Mucosa of descending colon (tissue), 3 donors: ENCODE measurements at places on chromosomes 5 and 9. TPM values are rescaled to one million over a fixed set of nuclear protein-coding genes. Genes with fewer than 3 reads are reported as not detected.
A peak's percentile ranks its signal among the peaks of the same experiment; 100 is the strongest.

- DNase-seq = no peak
Observed at GRCh38 chr5:180376511-180376910, 23.4 kb upstream of the GFPT2 start.

Gene IL9
- total RNA-seq = not detected

Gene ELP1
- total RNA-seq = 16.7 TPM

Gene CNOT8
- total RNA-seq = 60.3 TPM

Gene TXNDC8
- total RNA-seq = not detected

Gene TRPM3
- total RNA-seq = 0.51 TPM

GRCh38 chr9:135796784-135797485 is 95.0 kb downstream of the KCNT1 start:
- no peak for DNase-seq

- no peak for DNase-seq
Observed at GRCh38 chr5:154529282-154529681, 51.3 kb upstream of the HAND1 start.

GRCh38 chr9:29339387-29339786 is 1766.1 kb upstream of the C9orf72 start:
- no peak for DNase-seq

DNA sequence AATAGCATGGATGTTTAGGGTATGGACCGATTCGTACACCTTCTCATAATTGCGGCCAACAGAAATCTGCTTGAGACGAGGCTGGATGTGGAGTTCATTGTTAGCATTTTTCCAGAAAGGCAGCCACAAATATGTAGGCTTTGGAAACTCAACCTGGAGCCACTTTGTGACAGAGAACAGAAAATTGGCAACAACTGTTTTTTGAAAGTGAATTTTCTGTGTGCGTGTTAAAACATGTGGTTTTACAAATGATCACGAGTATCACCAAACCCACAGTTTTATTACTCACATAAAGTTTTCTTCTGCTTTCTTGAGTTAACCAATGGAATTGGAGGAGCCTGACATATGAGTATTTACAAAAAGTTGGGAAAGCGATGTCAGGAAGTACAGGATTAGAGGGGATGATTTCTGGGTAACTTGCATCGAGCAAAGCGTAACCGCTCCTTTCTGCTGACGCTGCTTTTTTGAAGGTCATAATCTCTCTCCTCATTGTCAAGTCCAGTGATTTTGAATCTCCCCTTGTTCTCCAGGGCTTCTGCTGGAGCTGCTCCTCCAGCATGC is 138.5 kb upstream of the TAF11L2 start:
- DNase-seq = no peak

DNA sequence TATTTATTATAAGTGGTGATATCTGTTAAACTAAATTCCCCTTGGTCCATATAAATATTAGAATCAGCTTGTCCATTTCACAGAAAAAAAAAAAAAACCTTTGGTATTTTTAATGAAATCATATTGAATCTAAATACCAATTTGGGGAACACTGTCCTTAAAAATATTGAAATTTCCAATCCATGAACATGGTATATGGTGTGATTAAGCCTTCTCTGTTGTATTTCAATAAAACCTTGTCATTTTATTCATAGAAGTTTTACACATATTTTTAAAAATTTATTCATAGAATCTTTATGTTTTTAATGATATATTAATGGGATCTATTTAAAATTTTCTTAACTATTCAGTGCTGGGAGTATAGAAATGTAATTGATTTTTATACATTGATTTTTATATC is 135.3 kb downstream of the CEP120 start:
- DNase-seq = no peak

Gene CARD9
- total RNA-seq = 2.2 TPM

GRCh38 chr9:95778957-95779356 is 96.5 kb upstream of the ERCC6L2 start:
- peak; percentile 42 for DNase-seq

DNA sequence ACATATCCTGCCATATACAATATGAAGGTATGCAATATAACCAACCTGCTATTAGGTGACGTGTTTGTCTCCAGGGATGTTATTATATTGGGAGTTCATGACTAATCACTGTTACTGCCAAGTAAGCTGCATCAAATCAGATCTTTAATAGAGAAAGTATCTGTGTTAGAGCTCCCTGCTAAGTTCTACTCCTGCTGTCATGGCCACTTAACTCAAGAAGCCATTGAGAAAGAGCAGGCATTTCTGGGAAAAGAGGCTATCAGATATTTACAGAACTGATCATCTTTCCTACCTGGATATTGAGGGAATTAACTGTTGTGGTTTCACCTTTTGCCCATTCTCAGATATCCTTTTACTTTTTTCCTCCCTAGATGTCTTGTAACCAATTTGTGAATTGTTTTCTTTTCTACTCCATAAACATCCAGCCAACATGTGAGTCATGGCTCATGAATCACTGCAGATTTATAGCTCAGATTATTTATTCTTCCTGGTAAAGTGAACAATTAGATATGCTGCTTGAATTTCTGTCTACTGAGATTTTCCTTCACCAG is 634.8 kb upstream of the FAM174A start:
- no peak for DNase-seq

DNA sequence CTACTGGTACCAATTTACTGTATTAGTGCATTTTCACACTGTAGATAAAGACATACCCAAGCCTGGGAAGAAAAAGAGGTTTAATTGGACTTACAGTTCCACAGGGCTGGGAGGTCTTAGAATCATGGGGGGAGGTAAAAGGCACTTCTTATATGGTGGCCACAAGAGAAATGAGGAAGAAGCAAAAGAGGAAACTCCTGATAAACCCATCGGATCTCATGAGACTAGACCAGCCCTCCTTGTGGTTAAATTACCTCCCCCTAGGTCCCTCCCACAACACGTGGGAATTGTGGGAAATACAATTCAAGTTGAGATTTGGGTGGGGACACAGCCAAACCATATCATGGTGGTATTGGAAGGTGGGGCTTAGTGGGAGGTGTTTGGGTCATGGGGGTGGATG is 56.5 kb upstream of the SPDL1 start:
- no peak for DNase-seq

Gene SLC34A3
- total RNA-seq = not detected

DNA sequence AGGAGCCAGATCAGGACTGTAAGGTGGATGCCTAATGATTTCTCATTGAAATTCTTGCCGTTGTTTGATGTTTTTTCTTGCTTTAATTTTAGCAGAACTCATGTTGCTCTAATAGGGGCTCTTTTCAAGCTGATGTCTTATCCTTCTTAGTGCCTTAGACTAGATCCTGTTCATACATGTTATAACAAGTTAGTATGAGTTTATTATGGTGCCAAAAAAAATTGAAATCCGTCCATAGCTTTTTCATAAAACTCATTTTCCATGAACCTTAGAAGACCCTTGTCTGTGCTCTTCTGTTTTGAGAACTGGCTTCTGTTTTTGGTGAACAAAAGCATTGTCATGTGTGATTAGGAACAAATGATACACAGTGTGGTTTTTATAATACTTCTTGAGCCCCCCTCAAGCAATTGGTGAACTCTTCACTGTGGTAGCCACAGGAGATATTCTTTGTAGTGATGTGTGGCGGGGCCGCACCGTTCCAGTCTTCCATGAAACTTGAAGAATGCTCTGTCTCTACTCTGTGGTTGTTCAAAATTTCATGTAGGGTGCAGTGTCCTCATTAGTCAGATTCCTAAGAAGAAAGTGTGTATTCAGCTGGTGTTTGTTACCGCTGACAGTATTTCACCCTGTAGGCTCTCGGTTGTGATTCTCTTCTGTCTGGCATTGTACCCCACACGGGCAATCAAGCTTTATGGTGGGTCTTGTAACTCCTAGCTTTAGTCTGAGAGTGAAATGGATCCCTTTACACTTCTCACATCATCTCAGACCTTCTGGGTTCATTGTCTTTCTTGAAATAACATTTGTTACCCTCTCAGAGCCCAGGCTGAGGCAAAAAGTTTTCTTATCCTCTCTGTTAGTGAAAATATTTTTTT is 10.7 kb downstream of the OTULIN start:
- DNase-seq = no peak

DNA sequence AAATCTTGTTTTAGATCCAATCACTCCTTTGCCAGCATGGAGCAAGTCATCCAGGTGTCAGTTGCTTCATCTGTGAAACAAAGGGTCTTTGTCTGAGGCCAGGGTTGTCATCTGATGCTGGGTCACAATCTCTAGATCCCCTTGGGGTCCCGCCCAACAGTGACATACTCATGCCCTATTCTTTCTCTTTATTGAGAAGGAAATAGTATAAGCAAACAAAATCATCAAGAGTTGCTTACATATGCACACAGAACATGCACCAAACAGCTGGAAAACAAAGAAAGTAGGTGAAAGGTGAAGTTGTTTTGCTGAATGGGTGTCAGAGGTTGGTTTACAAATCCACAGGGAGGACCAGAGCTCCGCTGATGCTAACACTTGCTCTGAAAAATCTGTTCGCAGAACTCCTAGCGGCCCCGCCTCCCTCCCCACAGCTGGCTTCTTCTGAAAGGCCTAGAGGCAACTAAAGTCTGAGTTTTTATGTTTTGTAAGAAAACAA is 106.1 kb upstream of the SLC44A1 start:
- DNase-seq = no peak

DNA sequence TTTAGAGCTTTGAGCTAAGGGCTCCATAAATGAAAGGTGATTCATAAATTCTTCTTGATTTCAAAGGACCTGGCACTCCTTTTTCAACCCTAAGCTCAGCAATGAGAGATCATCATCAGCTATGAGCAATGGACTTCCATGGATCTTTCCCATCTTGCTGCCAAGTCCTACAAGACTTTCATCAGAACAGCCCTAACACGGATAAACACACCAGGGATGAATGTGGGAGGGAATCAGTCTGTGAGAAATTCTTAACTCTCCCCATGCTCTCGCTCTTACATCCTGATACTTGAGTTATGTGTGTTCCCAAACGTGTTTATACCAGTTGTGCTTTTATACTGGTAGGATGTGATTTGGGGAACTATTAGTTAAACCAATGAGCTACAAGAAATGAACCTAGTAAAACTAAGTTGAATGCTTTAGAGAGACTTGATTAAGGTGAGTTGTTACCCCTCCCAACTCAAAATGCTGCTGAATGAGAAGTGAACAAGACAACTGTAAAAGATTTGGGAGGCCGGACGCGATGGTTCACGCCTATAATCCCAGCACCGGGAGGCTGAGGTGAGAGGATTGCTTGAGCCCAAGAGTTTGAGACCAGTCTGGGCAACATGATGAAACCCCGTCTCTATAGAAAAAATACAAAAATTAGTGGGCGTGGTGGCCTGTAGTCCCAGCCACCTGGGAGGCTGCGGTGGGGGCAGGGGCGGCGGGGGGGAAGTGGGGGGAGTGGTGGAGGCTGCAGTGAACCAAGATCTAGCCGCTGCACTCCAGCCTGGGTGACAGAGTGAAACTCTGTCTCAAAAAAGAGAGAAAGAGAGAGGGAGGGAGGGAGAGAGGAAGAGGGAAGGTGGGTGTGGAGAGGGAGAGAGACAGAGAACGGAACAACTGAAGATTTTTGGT is 5.2 kb upstream of the RPL26L1 start:
- DNase-seq = no peak

Gene NR6A1
- 8.4 TPM for total RNA-seq

DNA sequence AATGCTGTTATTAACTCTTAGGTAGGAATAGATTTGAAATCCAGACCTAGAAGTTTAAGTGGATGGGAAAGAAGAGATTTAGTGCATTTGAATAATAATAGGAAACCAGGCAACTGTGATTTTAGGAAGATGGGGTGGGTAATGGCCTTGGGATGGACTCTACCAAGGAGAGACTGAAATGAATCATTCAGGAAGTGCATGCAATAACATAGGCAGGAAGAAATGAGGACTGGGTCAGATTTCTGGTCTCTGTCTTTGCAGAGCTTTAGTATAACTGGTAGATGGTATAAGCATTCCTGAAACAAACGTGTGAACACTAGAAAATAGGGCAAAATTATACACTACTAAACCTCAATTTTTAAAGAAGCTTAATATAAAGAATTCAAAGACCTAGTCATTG is 274.4 kb upstream of the CLINT1 start:
- no peak for DNase-seq

DNA sequence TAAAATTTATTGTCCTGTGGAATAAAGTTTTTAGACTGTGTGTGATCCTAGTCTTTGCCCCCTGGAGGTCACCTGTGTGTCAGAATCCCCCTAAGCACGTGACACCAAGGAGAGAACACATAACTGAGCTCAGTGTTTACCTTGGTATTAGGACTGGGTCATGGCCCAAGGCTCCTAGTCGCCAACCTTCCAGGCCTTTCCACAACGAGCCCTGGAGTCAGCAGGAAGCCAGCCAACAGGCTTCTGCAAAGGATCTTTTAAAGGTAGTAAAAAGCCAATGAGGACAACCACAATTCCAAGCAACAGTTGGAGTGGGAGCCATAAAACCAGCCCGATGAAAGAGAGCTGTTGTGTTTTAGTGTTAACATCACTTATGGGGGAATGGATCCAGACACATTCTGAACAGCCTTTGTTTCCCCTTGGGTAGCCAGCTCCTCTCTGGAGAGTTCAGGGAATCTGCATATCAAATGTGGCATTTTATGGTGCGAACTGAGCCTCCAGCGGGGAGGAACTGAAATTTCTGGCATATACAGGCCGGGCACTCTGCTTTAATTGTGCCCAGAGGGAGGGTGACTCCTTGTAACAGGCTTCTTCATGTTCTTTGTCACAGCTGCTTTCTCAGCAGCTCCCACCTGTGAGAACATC is 239.9 kb downstream of the FSTL4 start:
- DNase-seq = no peak

Gene PKD2L2
- total RNA-seq = not detected

DNA sequence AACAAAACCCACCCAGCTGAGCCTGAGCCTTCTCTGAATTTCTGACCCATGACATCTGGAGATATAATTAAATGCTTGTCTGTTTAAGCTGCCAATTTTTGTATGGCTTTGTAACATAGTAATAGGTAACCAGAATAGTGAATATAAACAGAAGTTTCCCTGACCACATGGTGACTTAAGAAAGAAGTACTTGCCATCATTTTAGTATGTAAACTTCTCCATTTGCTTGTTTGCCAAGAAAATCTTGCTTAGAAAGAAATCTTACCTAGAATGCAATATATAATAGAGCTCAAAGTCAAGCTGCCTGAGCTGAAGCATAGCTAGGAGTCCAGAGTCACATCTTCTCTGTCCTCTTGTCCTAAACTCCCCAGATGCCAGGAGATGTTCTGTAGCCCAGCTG is 117.0 kb downstream of the PCSK1 start:
- DNase-seq = no peak

Gene CDC20B
- not detected for total RNA-seq

- DNase-seq = no peak
Observed at GRCh38 chr5:168467755-168468330, 18.4 kb upstream of the RARS1 start.

DNA sequence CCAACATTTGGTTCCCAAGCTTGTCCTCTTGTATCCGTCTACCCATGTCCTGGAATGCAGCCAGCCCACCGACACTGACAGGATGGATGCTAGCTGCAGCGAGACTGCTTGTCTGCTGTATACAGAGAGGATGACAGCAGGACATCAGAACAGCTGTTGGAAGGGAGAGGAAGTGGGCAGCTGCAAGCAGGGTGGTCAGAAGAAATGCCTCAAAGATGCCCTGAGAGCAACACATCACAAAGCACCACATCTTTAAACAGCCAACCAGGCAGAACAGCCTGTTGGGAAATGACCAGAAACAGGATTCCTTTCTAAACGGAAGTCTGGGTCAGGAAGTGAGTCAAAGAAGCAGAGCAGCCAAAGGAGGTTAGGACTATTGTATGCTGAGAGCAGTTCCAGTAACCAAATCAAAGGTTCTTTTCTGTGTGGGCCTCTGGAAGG is 219.1 kb downstream of the NDUFS4 start:
- DNase-seq = no peak
